Stimulated activated CD8-positive, alpha-beta memory T cell treated with anti-CD3 and anti-CD28 coated beads, Interleukin-4, amount 100 ng/mL, for 1 hour (primary cell): ENCODE measurements at places on chromosomes 1 and 21.

DNA sequence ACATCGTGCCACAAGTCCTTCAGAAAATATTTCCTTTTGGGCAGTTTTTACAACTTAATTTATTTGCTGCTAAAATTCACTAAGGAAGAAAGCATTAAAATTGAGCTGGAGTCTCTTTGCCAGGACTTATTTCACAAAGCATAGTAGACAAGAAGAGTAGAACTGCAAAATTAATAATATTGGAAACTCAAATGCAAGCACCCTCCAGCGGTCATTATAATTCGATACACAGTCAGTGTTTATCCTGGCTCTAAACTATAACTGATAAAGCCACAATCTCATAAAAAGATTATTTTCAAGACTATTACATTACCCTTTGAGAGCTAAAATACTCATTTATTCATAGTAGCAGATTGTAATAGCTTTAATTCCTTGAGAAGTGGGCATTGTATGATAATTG lies 655.4 kb downstream of the RWDD3 start:
- DNase-seq: no peak

DNA sequence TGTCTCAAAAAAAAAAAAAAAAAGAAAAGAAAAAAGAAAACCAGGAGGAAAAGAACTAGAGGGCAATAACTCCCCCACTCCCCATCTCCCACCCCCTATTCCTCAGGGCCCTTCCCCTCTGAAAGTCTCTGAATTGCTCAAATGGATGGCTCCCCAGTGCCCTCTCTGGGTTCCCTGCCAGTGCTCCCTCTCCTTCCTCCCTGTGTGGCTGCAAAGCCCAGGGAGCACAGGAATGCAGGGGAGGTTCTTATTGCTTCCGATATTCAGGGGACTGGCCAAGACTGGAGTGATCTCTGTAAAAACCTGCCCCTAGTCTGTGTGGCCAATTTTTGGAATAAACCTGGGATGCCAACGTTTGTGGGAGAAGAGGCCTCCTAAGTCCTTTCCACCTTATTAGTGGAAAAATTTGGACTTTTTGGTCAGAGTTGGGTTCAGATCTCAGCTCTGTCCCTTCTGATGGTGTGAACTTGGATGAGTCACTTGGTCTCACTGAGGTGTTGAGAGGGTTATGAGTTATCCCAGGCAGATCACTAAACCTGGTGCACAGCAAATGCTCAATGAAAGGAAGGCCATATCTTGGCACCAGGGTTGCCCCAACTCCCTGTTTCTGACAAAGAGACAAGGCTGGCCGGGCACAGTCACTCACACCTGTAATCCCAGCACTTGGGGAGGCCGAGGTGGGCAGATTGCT lies 13.4 kb upstream of the ARHGEF10L start:
- DNase-seq: no peak

GRCh38 chr1:187513190-187513589 lies 684.4 kb downstream of the PLA2G4A start:
- no peak for DNase-seq

DNA sequence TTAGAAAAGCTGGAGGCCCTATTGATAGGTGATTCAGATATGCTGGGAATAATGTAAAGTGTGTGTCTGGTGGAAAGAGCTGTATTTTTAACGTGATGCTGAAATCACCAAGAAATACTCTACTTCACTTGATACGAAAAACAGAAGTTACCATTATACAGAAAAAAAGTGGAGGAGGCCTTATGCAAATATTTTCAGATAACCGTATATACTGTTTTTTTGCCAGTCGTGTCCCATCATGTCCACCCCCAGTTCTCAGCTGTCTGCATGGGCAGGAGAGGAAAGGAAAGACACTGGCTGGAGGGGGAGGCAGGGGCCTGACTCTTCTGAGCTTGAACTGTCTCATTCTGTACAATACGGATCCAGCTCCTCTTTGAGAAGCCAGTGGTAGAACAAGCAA lies 51.1 kb downstream of the KCNJ6 start:
- no peak for DNase-seq
